ENCODE measurements at places on chromosomes 11 and 22.

DNA sequence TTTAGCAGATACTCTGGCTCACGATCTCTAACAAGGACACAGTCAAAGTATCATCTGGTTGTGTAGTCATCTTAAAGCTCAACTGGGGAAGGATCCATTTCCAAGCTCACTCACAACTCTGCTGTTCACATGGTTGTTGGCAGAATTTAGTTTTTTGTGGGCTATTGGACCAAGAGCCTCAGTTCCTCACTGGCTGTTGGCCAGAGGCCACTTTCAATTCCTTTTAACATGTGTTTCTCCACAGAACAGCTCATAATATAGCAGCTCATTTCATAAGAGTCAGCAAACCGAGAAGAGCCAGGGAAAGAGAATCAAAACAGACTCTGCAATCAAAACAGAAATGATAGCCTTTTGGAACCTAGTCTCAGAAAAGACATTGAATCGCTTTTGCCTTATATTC lies 22.6 kb downstream of the IZUMO1R start:
- DNase-seq: no peak

GRCh38 chr11:134640971-134641968 lies 229.2 kb upstream of the B3GAT1 start:
- DNase-seq: no peak

DNA sequence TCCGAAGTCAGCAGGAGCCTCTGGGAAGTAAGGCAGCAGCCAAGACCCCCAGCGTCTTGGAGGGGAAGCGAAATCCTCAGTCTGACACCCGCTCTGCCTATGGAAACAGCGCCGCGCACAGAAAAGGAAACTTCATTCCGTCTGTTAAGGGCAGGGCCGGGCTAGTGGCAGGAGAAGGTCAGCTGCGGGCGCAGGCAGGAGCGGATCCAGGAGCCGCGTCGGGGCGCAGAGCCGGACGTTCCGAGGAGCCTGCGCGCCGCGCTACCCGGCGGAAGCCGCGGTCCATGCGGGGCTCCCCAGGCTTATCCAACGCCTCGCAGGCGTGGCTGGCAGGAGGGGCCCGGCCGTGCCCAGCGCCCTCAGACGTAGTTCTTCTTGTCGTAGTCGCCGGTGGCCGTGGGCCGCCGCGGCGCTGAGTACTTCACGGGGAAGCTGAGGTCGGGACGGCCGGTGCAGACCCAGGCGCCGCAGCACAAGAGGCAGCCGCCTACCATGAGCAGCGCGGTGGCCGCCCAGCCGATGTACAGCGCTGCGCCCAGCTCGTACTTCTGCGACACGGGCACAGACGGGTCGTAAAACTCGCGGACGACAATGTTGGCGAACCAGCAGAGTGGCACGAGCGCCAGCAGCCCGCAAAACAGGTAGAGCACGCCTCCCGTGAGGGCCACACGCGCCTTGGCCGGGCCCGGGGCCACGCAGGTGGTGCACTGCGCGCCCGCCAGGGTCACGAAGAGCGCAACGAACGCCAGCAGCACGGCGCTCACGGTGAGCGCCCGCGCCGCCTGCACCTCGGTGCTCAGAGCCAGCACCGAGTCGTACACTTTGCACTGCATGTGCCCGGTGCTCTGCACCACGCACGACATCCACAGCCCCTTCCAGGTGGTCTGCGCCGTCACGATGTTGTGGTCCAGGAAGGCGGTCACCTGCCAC lies 705 bp downstream of the CLDN5 start:
- DNase-seq: no peak

- no peak for DNase-seq
These were observed 129.4 kb downstream of the SBF2 start for GRCh38 chr11:10164621-10165020.
